ENCODE measurements at places on chromosomes 6 and 20. TPM values are rescaled to one million over a fixed set of nuclear protein-coding genes. Genes with fewer than 3 reads are reported as not detected.

Gene TTBK1
- 47.3 TPM for total RNA-seq

Gene MICB
- total RNA-seq = 3.6 TPM

Gene SYNE1
- total RNA-seq = 23.4 TPM

DNA sequence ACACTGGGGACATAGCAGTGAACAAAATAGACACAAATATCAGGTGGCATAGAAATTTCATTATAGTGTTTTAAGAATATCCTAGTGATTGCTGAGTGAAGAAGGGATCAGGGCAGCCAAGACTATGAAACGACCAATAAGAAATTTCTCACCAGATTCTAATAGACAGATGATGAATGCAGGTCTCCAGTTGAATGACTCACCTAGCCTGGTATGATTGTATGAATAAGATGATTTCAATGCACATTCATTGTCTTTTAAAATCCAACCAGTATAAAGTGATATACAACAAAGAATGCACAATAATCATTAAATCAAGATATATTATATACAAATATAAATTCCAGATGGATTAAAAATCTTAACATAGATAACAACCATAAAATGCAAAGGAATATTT, 124.5 kb upstream of the TENT5A start:
- peaks cover 12% of the 10 kb centered on the region for H3K36me3 ChIP-seq
- H3K27ac ChIP-seq = peak overlapping the region; percentile 80

GRCh38 chr20:48592107-48592940, 235.5 kb downstream of the PREX1 start:
- peaks cover 1% of the 10 kb centered on the region for H3K4me1 ChIP-seq
- H3K27ac ChIP-seq = no peak overlapping the region
- H3K27me3 ChIP-seq = peaks cover 4% of the 10 kb centered on the region
- peaks cover 3% of the 10 kb centered on the region for H3K36me3 ChIP-seq
- no peak for DNase-seq

Measured in glutamatergic neuron (in vitro differentiated cells).